AG09319 (cell line): ENCODE measurements at places on chromosomes 13 and 19.

DNA sequence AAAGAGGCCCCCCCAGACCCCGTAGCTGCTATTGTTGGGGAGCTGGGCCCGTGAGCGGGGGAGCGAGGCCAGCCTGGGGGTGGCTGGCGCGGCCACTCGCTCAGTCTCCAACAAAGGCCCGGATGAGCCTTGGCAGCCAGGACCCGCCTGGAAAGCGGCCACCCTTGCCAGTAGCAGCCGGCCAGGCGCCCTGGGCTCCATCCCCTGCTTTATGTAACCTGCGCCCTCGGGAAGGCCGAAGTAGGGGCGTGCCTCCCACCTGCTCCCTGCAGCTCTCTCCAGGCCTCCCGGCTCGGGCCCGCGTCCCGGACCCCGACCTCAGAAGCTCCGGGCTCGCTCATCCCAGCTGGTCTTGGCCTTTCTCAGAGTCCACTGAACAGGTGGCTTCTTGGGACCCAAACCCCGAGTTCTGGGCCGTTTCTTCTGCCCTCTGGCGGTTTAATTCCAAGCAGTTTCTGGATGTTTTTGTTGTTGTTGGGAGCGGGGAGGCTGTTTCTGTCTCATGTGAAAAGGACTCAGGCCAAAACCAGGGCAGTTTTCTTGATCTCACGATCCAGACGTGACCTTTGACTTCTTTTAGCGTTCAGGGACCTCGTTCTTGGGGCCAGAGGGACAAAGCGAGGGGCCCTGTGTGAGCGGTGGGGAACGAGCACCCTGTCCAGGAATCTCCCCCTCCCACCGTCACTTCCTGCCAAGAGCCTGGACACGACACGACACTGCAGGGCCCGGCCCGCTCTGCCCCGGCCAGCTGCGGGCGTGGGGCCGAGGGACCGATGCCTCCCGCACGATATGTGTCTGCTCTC, 1.2 kb downstream of the CDC34 start:
- no peak for DNase-seq

DNA sequence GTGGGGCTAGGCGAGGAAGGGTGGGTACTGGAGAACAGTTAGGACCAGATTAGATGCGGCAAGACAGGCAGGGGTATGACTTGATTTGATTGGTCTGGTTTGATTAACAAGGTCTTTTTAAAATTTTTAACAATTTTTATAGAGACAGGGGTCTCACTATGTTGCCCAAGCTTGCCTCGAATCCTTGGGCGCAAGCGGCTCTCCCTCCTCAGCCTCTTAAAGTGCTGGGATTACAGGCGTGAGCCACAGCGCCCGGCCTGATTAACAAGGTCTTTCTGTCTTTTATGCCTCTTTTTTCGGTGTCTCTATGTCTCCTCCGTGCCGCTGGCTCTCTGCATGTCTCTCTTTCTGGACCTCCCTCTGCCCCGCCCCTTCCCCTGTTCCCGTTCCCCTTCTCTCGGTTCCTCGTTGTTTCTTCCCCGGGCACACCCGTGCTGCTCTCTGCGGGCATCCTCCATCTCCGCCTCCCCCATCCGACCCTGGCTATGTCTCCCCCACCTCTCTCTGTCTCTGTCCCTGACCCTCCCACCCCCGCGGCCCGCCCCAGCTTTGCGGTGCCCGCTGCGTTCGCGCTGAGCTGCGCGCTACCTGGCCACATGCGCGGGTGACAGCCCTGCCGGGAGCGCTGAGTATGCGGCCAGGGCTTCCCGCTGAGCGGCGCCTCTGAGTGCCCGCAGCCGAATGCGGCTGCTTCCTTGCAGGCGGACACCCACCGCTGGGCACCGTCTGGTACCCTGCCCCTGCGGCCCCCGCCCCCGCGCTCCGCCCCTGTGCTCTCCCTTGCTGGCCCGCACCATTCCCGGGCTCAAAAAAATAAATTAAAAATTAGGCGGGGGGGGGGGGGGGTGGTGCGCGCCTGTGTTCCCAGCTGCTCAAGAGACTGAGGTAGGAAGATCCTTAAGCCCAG, 8.1 kb upstream of the SDHAF1 start:
- DNase-seq: no peak

- DNase-seq: no peak
Observed at GRCh38 chr19:51114087-51114729, 6.0 kb upstream of the CTU1 start.

DNA sequence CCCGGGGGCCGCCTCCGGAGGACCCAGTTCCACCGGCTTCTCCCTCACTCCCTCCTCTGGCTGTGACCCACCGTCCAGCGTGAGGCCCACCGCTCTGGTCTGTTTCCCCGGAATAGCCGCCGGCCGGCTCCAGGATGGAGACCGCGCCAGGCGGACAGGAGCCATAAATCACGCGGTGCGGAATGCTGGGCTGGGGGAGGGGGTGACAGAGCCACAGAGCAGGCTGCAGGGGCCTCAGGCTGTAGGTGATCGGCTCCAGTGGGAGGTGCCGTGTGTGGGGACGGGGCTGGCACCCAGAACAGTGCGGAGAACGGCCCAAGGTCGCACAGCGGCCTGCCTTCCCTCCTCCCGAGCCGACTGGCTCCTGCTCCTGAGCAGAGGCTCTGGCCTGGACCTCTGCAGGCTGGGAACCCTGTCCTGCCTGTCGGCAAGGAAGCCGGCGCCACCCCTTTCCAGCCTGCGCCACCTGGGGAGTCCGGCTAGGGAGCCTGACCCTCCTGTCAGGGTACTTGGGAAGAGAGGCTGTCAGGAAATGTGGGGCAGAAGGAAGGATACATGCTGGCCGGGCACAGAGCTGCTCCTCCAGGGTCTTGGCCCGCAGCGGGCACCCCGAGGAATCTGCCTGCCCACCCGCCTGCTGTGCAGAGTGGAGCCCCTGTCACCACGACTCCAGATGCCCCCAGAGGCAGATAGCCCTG, 8.3 kb downstream of the PIAS4 start:
- no peak for DNase-seq

DNA sequence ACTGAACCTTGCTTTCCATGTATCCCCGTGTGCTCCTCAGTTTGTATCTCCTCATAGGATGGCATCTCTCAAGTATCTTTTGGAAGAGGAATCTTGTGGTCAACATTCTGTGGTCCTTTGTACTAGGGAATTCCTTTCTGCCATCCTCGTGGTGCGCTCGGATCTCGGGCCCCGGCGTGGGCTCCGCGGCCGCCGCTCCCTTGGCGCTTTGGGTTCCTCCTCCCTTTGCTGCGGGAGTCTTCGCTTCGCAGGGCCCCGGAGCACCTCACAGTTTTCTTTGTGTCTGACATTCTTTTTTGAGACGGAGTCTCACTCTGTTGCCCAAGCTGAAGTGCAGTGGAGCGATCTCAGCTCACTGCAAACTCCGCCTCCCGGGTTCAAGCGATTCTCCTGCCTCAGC, 264.7 kb downstream of the IRS2 start:
- no peak for DNase-seq

- DNase-seq: no peak
Observed at GRCh38 chr13:91214031-91214430, 133.5 kb upstream of the MIR17HG start.

- DNase-seq: no peak
Observed at GRCh38 chr13:87498681-87499080, 172.5 kb upstream of the SLITRK5 start.

GRCh38 chr19:36460046-36460445, 29.3 kb downstream of the ZNF566 start:
- no peak for DNase-seq
